ENCODE measurements at places on chromosomes 1 and 21.

GRCh38 chr1:1144843-1145546 lies 28.7 kb upstream of the TTLL10 start:
- no peak for DNase-seq

- DNase-seq = peak; percentile 26
Measured at GRCh38 chr1:113835686-113836290, 23.5 kb upstream of the RSBN1 start.

DNA sequence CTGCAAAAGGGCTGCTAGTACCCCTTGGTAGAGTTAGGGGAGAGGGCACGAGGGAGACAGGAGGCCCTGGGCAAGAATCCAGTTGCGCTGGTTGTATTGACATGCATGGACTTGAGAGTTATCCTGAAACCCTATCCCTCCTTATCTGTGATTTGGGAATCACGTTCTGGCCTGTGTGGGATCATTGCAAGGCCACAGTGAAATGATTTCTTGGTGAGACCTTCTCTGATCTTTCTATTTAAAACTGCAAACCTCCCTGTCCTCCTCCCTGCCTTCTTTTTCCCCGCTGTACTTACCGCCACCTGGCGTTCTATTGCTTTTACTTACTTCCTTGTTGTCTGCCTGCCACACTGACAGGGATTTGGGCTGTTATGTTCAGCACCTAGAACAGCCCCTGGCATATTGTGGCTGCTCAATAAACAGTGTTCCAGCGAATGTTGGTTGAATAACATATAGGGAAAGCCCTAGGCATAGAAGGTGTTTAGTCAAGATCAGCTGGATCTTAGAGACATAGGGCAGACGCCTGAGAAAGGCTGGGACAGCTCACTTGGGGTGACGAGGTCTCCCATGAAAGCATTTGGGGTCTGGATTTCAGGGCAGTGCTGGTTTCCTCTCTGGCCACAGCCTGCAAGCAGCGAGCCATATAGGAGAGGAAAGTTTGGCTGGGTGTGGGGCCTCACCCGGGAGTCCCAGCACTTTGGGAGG lies 25.6 kb downstream of the ALPL start:
- DNase-seq = peak; percentile 60

DNA sequence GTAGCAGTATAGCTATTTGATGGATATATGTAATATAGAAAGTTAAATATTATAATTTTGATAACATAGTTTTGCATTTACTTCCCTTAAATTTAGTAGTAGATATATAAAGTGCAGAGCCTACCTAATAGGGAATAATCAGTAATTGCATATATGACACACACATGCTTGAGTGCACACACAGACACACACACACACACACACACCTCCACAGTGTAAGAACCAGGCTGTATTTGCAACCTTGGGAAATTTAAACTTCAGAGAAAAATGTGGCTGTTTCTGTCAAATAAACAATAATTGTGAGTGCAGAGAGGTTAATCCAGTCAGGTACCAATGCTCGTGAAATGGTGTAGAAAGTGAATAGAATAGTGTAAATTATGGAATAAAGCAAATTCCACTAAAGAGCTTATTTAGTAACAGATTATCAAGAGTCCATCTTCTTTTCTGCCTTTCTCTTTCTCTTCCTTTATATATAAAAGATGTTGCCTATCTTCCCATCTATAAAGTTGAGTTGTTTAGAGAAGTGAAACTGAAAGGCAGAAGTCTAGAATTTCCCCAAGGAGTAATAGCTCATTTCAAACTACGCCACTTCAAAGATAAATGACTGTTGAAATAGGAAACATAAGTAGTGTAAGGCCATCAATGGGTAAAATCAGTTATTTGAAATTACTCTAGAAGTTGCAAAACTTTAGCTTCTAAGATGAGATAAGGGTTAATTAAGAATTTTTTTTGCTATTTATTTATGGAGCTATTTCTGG lies 273.7 kb downstream of the SRGAP2C start:
- DNase-seq = no peak

DNA sequence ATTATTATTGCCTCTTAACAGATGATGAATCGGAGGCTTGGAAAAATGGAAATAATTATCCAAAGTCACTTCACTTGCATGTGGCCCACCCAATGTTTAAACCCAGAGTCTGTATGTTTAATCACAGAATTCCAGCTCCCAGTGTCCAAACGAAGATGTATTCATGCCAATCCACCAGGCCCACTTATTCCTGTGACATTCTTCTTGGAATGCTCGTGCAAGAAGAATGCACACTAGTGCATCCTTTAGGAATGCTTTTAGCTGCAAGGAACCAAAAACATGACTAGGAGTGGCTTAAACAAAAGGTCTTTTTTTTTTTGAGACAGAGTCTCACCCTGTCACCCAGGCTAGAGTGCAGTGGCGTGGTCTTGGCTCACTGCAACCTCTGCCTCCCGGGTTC lies 8.9 kb upstream of the OPRD1 start:
- no peak for DNase-seq

DNA sequence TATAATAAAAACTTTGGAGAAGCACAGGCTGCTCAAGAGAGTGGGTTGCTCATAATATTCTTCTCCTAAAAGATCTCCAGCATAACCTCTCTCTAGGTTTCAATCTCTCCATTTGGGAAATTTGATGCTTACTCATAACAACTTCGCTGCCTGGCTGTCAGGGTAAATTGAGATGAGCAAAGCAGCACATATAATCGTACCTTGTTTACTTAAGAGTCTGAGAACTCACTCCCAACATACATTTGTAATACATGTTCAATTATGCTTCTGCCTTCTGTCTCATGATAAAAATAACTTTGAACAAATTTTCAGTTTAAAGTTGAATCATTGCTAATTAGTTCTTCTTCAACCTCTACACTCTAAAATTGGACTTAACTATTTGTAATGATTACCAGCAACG lies 68.9 kb downstream of the DUSP10 start:
- DNase-seq = no peak

DNA sequence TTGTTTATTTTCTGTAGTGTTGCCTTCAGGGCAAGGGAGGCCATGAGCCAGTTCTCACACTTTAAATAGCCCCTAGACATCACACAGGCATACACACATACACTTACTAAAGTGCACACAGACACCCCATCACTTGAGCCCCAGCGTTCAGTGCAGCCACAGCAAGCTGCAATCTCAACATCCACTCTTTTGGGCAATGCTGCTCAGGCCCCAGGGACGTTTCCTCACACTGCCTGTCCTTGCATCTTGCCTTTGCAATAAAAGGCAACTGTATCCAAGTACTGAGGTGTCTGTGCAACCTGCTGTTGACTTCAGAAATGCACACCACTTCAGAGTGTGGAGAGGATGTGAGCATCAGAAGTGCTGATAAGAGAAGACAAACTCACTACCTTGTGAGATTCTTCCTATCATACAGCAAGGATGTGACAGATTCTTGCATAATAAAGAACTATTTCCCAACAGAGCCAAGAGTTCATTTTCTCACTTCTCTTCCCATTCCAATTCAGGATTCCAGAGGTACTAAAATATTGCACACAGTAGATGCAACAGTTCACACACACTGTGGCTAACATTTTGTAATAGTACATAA lies 36.2 kb downstream of the IRF2BP2 start:
- peak; percentile 17 for DNase-seq

GRCh38 chr21:25342816-25343215 lies 264.5 kb downstream of the MRPL39 start:
- DNase-seq = peak; percentile 10

- DNase-seq = no peak
Measured at GRCh38 chr1:34977858-34978257, 7.3 kb downstream of the TMEM35B start.

GRCh38 chr21:39842741-39843459 lies 24.3 kb upstream of the PCP4 start:
- DNase-seq = no peak

DNA sequence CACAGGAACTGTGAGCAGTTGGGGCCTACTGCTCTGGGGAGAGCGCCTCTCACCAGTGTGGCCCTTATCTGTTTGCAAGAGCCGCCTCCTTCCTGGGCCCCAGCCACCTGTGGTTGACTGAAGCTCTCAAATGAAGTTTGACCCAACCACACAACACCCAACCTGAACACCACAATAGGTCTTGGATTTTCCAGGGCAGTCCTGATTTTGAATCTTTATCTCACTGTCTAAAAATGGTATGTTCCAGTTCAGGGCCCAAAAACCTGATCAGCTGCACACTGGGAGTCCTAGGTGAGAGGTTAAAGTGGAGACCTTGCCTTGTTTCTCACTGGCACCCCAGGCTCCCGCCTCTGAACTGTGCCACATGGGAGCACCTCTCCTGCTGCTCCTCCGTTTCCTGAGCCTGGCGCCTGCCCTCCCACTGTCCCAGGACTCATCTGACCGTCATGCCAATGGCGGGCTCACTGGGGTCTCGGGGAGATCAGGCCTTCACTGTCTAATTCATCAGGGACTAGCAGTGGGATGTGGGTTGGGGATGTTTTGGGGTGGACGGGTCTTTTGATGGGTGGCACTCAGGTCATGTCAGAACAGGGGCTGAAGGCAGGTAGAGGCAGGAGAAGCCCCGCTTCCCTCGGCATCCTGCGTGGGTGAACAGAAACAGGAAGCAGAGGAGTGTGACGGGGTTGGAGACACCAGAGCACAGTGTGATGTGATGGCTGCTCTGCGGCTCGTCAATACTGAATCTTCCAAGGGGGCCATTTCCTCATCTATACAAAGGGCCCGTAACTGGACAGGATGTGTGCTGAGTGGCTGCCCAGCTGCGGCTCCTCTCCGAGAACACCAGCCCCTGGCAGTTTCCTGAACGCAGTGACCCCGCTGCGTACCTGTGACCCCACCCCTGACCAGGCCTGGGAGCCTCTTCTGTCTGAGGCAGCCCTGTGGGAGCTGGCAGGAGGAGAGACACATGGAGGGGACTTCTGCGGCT lies 59.6 kb upstream of the ITPKB start:
- DNase-seq = no peak
